Sciatic nerve (tissue), 2 donors: ENCODE measurements at places on chromosomes 2 and 18.

GRCh38 chr2:205613970-205614559 lies 68.2 kb upstream of the NRP2 start:
- no peak for DNase-seq

DNA sequence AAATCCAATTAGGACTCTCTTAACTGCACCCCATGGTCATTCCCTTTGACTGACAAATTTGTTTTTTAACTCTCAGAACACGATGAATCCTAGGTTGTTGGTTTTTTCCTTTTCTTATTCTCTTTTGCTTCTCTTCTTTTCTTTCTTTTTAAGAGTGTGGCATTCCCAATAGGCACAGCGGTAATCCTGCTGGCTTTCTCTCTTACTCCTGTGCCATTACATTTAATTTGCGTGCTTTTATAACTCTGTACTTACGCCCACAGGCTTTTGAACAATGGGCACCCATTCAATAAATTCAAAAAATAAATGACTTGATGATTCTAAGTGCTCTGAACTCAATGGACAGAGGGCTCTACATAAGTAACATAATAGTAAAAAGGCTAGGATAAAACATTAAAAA lies 189.0 kb upstream of the SMAD7 start:
- DNase-seq, result no peak

DNA sequence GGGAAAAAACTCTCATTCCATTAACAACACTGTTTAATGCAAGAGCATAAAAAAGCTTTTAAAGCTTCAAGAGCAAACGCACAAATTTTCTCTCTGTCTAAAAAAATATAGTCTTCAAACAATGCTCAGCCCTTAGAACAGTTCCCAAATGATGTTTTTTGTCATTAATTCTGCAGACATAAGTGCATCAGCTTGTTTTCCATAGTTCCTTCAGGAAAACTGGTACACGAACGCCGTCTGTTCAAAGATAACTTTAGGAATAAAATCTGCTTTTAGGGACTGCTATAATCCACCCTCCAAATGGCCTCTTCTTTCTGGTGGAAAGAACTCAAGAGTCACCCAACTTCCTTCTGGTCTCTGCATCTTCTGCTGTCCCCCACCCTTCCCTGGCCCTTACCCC lies 98.2 kb upstream of the SLC66A3 start:
- no peak for DNase-seq

GRCh38 chr2:161068670-161069069 lies 91.6 kb upstream of the TANK start:
- no peak for DNase-seq
